Fibroblast of skin of right quadriceps (primary cell): ENCODE measurements at places on chromosomes 3 and 15.

- no peak for DNase-seq
Measured at GRCh38 chr3:103992469-103992868, 1374.2 kb upstream of the ALCAM start.

GRCh38 chr15:99981191-99981647, 248.0 kb upstream of the LYSMD4 start:
- no peak for DNase-seq

- no peak for DNase-seq
Measured at GRCh38 chr3:58562498-58562897, 14.7 kb downstream of the FAM107A start.

- DNase-seq, result no peak
Measured at GRCh38 chr3:169289273-169289672, 374.2 kb downstream of the MECOM start.

GRCh38 chr15:29522373-29523276, 253.0 kb upstream of the NSMCE3 start:
- no peak for DNase-seq

- DNase-seq, result no peak
Measured at GRCh38 chr3:45753095-45753494, 43.2 kb downstream of the SLC6A20 start.

- DNase-seq, result peak; percentile 76
Measured at GRCh38 chr15:59918994-59919951, 84.8 kb upstream of the FOXB1 start.

GRCh38 chr3:31810991-31811433, 170.1 kb downstream of the OSBPL10 start:
- no peak for DNase-seq

- DNase-seq, result peak; percentile 73
Measured at GRCh38 chr3:24683090-24683489, 188.4 kb upstream of the THRB start.

DNA sequence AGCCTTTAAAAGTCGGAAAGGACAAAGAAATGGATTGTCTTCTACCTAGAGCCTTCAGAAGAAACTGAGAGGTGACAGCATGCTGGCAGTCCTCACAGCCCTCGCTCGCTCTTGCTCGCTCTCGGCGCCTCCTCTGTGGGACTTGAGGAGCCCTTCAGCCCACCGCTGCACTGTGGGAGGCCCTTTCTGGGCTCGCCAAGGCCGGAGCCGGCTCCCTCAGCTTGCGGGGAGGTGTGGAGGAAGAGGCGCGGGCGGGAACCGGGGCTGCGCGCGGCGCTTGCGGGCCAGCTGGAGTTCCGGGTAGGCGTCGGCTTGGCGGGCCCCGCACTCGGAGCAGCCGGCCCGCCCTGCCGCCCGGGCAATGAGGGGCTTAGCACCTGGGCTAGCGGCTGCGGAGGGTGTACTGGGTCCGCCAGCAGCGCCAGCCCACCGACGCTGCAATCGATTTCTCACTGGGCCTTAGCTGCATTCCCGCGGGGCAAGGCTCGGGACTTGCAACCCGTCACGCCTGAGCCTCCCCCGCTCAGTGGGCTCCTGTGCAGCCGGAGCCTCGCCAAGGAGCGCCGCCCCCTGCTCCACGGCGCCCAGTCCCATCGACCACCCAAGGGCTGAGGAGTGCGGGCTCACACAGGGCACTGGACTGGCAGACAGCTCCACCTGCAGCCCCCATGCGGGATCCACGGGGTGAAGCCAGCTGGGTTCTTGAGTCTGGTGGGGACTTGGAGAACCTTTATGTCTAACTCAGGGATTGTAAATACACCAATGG, 953.8 kb upstream of the GBE1 start:
- no peak for DNase-seq

GRCh38 chr3:163521261-163521660, 1557.0 kb downstream of the SI start:
- DNase-seq, result no peak

GRCh38 chr3:57221883-57222282, 5.6 kb upstream of the APPL1 start:
- peak; percentile 32 for DNase-seq

DNA sequence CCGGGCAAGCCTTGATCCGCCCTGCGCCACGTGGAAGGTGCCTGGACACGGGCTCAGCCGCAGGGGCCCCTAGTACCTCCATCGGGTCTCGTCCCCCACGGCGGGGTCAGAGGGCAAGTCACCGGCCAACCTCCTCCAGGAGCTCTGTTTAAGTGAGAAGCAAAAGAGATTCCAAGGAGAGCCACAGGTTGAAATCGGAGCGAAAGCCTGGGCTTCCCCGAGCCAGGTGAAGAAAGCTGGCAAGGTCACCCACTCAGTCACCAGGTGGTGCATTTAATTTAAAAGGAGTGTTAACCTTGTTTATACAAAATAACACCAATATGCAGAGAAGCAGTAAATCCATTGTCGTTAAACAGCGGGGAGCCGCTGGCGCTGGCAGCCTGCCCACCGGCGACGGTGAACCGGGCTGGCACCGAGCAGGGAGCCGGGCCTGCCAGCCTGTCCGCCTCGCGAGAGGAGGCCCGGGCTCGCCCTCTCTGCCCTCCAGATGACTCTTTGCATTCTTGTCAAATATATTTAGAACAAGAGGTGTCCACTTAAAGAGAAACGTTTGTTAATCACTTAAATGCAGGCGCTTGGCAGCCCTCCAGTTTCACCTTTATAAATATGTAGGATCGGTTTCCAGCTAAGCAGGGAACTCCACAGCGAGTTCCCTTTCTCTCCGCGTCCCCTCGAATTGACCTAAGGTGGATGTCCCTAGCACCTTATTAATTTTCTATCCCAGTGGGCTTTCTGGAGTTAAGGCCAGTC, 277.3 kb upstream of the NR2F2 start:
- peak; percentile 10 for DNase-seq
